Kidney epithelial cell (primary cell): ENCODE measurements at places on chromosomes 7 and 10. TPM values are rescaled to one million over a fixed set of nuclear protein-coding genes. Genes with fewer than 3 reads are reported as not detected.

DNA sequence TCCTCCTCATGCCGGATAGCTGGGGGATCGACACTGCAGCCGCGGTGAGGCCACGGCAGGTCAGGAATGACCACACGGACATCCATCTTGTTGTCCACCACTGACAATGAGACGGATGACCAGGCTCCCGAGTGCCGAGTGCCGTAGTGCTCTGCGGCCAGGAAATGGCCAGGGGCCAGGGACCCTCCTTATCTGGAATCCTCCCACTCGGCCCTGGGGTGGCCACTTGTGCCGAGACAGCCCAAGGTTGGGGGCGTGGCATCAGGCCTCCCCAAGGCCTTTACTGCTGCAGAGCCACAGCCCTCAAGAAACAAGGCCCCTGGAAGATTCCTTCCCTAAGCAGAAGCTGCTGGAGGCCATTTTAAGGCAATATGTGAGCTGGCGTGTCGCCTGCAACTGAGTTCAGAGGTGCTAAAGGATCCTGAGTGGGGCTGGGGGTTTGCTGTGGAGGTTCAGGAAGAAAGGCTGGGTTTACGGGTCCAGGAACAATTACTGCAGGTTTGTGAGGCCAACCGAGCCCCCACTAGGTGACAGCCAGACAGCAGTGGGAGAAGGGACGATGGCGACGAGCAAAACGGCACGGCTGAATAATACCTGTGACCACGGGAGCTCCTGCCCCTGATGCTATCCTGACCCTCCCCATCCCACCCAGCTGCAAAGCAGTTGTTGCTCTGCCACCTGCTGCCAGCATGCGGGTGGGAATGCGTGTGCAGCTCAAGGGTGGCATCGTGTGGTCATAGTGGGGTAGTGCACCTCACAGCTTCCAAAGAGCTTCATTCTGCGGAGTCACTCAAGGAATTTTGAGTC is 31.6 kb upstream of the LEP start:
- DNase-seq: peak; percentile 12

DNA sequence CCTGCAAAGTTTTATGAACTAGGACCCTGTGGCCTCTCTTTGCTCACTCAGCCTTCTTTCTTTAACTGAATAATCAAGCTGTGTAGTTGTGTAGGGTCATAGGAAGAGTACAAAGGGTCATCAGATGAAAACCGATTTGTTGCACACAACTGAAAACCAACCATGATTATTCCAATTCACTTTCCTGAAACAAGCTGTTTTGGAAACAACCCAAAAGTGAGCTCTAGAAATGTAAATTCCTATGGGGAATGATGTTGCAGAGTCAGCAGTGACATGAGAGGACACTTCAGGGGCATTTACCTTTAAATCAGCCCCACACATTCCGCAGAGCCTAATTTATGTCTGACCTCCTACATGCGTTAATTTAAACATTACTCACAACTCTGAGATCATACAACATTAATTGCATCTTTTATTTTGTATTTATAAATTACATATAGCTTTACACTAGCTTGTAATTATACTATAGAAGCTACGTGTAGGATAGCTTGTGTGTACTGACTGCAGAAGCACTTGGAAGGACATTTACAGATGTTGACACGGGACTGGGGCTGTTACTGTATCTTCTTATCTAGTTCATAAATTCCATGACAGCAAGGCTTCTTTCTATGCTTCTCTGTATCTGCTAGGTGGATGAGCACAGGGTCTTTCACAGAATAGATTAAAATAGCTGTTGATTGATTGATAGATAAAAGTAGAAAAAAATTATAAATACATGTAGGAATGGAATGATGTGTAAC is 139.9 kb upstream of the AKR1E2 start:
- no peak for DNase-seq

Gene C10orf62
- not detected in 2 replicates for total RNA-seq

DNA sequence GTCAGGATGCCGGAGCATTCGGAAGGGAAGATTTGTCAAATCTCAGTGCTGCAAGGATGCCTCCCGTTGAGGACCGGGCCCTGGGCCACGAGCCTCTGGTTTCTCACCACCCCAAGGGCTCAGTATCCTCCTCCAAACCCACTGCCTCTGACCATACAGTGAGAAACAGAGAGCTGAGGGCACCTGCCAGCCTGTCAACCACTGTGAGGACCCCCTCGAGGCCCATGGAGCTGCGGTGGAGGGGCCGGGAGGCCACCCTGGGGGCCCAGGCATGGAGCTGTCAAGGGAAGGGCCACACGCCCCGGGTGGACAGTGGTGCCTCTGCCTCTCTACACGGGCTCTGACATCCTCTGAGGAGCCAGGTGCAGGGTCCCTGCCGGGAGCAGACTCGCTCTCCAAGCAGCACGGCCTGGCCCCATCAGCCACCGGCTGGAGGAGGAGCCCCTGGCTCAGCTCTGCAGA is 248.0 kb upstream of the TCERG1L start:
- no peak for DNase-seq

- DNase-seq: no peak
These were observed 141.3 kb downstream of the NRP1 start for GRCh38 chr10:33193057-33193700.

Gene SUV39H2
- total RNA-seq: 6.9 and 11.7 TPM in 2 replicates

GRCh38 chr7:131365838-131366237 is 38.2 kb downstream of the MKLN1 start:
- no peak for DNase-seq

Gene COL28A1
- total RNA-seq: 0.14 and 0.21 TPM in 2 replicates

Gene GRM3
- not detected in 2 replicates for total RNA-seq

DNA sequence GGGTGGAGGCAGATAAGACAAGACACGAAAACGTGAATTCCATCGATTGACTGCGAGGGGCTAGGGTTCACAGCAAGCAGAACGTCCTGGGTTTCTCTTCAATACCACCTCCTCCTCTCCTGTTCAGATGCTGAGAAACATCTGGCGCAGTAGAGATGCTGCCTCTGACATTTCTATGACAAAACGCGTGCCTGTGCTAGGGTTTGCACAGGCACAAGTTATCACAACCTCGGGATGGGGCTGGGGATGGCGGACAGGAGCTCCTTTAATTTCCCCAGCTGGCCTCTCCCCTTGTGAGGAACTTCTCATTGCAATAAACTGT is 99.8 kb upstream of the SVIL start:
- DNase-seq: no peak

- peak; percentile 7 for DNase-seq
These were observed 52.8 kb downstream of the C10orf105 start for GRCh38 chr10:71666639-71667386.

DNA sequence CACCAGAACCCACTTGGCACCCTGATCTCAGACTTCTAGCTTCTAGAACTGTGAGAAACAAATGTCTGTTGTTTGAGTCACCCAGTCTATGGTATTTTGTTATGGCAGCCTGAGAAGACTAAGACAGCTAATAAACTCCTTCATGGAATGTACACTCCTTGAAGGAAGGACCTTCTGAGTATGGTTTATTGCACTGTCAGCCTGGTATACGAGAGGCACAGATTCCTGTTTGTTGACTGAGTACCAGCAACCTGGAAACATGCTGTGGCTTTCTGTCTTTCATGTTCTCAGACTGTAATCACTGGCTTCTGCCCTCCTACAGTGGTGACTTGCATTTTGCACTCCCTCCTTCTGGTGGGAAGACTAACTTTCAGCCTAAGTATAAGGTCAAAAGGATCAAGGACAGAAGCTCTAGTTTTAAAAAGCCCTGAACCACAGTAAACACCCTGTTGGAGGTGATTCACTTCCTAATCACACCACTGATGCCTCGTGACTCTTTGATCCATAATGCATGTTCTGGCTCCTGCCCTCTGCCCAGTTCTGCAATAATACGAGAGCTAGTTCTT is 319.0 kb upstream of the NPSR1 start:
- no peak for DNase-seq

DNA sequence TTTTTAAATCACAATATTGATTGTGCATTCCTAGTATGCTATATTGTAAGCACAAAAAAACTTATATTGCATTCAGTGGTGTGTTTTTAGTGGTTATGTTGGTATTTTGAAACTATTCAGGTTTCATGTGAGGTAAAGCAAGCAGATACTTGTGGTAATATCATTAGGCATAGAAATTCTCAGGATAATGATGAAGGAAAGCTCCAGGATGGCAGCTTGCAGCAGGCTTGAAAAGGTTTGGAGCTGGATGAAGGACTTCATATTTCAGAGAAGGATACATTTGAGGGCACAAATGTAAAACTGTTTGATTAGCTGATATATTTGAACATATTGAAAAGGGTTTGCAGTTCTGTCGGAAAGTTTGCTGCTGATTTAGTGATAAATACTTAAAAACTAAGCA is 17.5 kb downstream of the TRIM24 start:
- DNase-seq: no peak

Gene VIPR2
- total RNA-seq: not detected in 2 replicates

GRCh38 chr10:19658622-19659233 is 157.5 kb upstream of the PLXDC2 start:
- DNase-seq: no peak

DNA sequence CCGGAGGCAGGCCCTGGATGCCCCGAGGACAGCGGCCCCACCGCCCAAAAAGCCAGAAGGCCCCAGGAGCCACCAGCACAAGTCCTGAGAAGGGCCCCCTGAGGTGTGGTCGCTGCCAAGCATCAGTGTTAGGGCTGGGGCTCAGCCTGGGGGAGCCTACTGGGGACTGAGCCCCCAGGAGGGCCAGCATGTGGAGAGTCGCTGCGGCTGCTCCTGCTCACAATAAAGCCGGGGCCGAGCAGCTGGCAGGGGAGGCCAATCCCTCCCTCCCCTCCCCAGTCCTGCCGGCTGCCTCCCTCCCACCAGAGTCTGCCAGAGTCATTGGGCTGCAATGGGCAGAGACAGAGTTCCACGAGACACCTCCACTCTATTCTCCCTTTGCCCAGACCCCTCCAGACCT is 3.1 kb upstream of the ASIC3 start:
- no peak for DNase-seq

Gene PRXL2A
- total RNA-seq: 64.4 and 72.4 TPM in 2 replicates

Gene FXYD4
- total RNA-seq: not detected in 2 replicates

GRCh38 chr10:63265222-63265617 is 132.1 kb downstream of the NRBF2 start:
- no peak for DNase-seq

Gene PCLO
- 4.7 and 7.4 TPM in 2 replicates for total RNA-seq

- no peak for DNase-seq
These were observed 59.2 kb downstream of the ANLN start for GRCh38 chr7:36448781-36449379.

Gene IFIT1B
- total RNA-seq: not detected in 2 replicates

DNA sequence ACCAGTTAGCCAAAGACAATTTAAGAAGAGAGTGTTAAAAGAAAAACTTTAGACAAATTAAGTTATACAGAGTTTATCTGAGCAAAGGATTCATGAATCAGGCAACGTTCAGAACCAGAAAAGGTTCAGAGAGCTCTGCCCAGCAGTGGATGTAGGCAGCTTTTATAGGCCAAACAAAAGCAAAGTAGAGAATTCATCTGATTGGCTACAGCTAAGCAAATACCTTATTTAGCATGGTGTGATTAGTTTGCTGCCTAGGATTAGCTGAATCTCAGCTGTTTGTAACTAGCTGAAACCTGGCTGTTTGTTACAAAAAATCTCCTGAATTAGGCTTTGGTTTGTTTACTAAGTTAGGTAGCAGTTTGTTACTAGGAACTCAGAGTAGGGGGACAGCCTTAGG is 66.0 kb downstream of the SLC25A40 start:
- no peak for DNase-seq

GRCh38 chr10:17407047-17407446 is 47.3 kb downstream of the ST8SIA6 start:
- DNase-seq: no peak

Gene BICC1
- total RNA-seq: 58.0 and 64.6 TPM in 2 replicates

Gene FRMD4A
- total RNA-seq: 27.4 and 28.2 TPM in 2 replicates

Gene UBTD1
- total RNA-seq: 32.5 and 44.4 TPM in 2 replicates

GRCh38 chr7:23622506-23622925 is 25.3 kb downstream of the CCDC126 start:
- DNase-seq: no peak

Gene A1CF
- not detected in 2 replicates for total RNA-seq

- no peak for DNase-seq
These were observed 29.9 kb downstream of the SRRM3 start for GRCh38 chr7:76231583-76231982.

Gene C7orf57
- 0.34 TPM in 1 of 2 replicates, not detected in the other for total RNA-seq
